CD4-positive, alpha-beta memory T cell (primary cell): ENCODE measurements at places on chromosomes 13 and 19. TPM values are rescaled to one million over a fixed set of nuclear protein-coding genes. Genes with fewer than 3 reads are reported as not detected.

The APOC1 gene
- 7.0 TPM for total RNA-seq

DNA sequence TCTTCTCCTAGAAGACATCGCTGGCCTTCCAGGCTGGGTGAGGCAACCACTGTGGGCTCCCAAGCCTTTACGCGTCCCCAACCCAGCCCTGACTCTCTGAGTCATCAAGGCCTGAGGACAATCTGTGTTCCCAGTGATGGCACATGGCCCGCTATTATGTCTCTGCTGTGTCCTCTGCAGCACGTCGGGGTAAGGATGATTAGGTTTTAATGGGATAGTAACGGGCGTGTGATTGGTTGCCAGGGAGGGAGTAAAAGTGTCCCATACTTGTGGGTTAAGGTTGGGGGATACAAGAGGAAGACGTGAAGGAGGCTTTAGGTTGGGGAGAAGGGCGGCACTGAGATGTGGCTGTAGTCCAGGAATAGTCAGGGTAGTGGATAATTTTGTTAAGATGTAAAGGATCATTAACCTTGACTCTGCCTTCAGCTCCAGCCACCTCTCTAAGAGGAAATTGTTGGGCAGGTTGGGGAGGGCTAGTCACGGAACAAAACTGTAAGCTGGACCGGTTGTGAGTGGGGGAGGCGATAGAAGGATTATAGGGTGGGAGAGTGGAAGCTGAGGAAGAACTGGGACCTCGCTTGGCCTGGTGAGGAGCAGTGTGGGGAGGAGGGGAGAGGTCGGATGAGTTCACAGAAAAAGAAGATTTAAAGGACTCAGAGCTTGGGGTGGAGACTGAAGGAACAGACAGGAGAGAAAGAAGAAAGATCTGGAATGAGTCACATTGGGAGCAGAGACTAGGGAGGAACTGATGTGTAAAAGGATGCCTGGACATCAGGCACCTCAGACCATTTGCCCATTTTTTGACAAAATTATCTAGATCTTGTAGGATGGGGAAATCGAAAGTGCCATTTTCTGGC lies 27.9 kb upstream of the IGFL1 start:
- no peak overlapping the region for H3K27ac ChIP-seq
- no peaks in the 10 kb centered on the region for H3K36me3 ChIP-seq
- no peak for DNase-seq
- H3K4me1 ChIP-seq: no peaks in the 10 kb centered on the region

GRCh38 chr13:98253526-98253925 lies 76.5 kb upstream of the RNF113B start:
- no peak overlapping the region for H3K27ac ChIP-seq
- H3K4me1 ChIP-seq: no peaks in the 10 kb centered on the region
- H3K36me3 ChIP-seq: no peaks in the 10 kb centered on the region
- no peaks in the 10 kb centered on the region for H3K27me3 ChIP-seq

GRCh38 chr19:58563823-58564222 lies 5.4 kb upstream of the UBE2M start:
- no peaks in the 10 kb centered on the region for H3K36me3 ChIP-seq
- H3K27me3 ChIP-seq: no peaks in the 10 kb centered on the region
- no peak overlapping the region for H3K4me3 ChIP-seq
- peaks cover 47% of the 10 kb centered on the region for H3K4me1 ChIP-seq
- DNase-seq: no peak

- DNase-seq: no peak
- H3K4me3 ChIP-seq: no peak overlapping the region
- no peaks in the 10 kb centered on the region for H3K36me3 ChIP-seq
- H3K27me3 ChIP-seq: no peaks in the 10 kb centered on the region
- no peak overlapping the region for H3K27ac ChIP-seq
Observed at GRCh38 chr13:67140006-67140405, 90.1 kb downstream of the PCDH9 start.

The CNN1 gene
- total RNA-seq: not detected
